ENCODE measurements at places on chromosomes 1 and 21.

DNA sequence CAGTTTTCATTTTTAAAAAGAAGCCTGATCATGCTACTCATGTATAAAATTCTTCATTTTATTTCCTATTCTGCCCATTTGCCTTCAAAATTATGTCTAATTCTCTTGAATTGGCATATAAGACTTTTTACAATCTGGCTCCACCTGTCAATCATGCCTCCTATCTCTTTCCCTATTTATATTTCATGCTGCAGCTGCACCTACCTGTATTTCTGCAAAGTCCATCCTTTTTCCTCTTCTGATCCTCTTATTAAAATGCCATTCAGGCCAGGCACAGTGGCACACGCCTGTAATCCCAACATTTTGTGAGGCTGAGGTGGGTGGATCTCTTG, 30.6 kb upstream of the UAP1 start:
- DNase-seq, result no peak

DNA sequence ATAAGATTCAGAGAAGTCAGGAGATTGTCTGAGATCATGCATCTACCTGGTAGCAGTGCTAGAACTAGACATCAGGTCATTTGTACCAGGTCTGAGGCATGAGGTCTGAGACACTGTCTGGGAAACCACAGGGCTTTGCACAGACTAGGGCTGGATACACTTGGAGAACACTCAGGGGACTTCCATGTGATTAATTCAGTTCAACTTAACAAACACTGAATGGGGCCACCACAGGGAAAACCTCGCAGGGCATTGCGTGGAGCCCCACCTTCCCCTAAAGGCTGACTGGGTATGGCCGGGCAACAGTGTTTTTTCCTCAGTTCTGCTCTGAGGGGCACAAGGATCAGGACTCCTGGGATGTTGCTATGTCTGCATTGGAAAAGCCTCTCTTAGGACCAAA, 86.5 kb upstream of the WARS2 start:
- DNase-seq, result no peak

DNA sequence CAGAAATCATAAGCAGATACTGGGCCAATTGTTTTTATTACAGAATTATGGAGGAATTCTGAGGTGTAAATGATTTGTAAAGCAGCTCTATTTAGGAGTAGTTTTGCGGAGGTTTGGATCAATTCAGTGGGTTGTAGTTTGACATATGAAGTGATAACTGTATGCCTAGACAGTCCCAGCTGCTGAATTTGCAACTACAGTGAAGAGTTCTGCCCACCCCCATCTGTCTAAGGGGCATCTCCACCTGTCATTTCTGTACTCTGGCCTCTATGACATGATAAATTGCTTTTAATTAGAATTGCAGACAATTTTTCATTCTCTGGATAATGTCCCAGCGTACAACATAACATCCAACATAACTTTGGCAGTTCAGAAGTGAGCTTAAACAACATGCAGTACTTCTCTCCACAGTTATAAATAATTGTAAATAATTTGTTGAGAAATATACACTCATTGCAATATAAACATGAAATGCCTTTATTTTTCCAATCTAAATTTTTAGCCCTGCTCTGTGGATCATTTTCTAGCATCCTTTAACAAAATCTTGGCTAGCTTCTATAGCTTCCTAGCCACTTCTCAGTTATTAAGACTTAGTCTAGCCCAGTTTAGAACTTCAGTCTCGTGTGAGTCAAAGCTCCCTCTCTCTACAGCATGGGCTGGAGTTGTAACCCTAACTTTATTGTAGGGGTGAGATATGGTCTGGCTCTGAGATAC, 52.3 kb downstream of the PDE4B start:
- no peak for DNase-seq

- DNase-seq, result no peak
Measured at GRCh38 chr1:168243636-168244212, 17.9 kb downstream of the SFT2D2 start.

GRCh38 chr21:45830720-45831366, 150.7 kb upstream of the COL6A1 start:
- no peak for DNase-seq

DNA sequence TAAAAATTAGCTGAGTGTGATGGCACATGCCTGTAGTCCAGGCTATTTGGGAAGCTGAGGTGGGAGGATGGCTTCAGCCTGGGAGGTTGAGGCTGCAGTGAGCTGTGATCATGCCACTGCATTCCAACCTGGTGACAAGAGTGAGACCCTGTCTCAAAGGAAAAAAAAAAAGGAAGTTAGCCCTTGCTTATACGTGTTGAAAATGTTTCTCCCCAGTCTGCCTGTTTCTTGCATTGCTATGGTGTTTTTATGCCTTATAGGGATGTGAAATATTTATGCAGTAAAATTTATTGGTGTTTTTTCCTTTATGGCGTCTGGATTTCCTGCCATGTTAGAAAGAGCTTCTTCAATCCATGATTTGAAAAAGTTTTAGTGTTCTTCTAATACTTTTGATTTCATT, 3.6 kb upstream of the RERE start:
- DNase-seq, result no peak

DNA sequence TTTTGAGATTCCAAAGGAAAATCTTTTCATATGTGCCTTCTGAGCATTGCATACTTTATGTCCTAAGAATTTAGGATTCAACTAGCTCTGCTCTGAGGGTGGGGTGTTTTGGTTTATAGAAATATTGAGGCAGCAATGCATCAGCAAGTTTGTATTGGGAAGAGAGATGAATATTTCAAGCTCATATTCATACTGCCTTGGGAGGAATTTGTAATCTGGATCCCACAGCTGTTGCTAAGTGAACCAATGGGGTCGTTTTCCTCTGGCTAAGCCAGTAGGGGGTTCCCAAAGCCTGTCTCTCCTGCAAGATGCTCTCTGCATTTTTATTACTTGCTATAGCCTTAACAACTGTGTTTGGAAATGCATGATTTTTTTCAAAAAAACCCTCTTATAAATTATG, 130.6 kb downstream of the SNX7 start:
- no peak for DNase-seq

DNA sequence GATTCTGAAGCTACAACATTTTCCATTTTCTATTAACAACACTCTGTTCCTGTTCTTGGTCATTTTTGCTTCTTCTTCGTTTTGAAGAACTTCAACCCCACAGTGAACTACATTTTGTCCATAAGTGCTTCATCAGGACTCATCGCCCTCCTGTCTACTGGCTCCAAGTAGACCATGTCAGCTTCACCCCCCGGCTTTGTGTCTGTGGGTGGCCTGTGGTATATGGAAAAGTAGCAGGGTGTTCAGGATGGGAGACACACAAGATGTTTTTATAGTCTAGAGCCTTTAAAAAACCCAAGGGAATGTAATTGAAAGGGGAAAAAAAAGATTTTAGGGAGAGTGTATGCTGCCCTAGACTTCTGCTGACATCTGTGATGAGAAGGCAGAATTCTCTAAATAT, 46.1 kb downstream of the GIPC2 start:
- no peak for DNase-seq

DNA sequence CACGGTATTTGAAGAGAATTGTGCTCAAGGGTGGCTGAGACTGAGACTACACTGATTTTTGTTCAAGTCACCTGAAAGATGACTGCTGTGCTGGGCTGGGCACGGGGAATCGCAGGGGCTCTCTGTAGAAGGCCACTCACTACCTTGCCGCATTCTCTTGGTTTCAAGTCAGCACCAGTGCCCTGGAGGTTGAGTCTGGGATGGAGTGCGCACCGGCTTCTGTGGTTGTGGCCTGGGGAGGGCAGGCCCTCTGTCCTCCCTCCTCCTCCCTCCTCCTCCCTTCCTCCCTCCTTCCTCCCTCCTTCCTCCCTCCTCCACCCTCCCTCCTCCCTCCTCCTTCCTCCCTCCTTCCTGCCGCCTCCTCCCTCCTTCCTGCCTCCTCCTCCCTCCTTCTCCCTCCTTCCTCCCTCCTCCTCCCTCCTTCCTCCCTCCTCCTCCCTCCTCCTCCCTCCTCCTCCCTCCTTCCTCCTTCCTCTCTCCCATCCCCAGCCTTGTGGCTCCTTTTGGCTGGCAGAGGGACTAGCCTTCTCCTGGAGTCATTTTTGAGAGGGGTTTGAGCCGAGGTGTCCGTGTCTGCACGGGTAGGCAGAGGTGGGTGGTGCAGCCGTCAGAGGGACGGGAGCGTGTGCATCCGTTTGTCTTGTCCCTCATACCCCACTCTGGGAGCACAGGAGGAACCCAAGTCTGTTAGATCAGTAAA, 9.5 kb downstream of the RER1 start:
- DNase-seq, result no peak

DNA sequence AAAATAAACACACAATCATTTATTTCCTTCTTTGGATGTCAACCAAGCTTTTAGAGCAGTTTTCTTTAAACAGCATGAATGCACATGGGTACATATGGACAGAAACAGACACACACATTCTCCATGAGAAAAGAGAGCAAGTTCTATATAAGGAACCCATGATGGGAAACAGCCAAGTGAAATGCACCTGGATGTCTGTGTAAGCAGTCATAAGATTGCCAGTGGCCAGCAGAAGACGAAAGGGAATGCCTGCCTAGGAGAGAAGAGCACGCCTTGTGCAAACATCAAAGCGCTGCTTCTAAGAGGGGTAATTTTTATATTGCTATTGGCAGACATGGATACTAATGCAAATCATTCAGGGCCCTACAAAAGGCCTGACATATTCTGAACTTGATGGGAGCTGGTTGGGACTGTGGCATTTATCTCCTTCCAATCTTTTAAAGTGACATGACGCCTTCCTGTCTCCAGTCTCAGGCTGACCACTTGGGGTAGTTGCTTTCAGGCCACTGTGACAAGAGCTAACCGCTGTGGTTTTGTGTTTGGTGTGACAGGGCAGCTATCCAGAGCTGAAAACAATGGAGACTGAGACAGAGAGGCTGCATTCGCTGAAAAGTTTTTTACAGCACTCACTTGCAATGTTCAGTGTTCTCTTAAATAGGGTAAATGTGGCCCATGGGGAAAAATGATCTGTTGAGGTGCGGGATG, 75.0 kb upstream of the DPT start:
- DNase-seq, result no peak

- DNase-seq, result no peak
Measured at GRCh38 chr21:31872452-31873274, at the start of gene HUNK. TSS of gene HUNK (plus strand) at chr21:31873020. CDS start at chr21:31873675, 655 bp downstream.

GRCh38 chr1:59278780-59279354, 18.0 kb upstream of the FGGY start:
- no peak for DNase-seq

DNA sequence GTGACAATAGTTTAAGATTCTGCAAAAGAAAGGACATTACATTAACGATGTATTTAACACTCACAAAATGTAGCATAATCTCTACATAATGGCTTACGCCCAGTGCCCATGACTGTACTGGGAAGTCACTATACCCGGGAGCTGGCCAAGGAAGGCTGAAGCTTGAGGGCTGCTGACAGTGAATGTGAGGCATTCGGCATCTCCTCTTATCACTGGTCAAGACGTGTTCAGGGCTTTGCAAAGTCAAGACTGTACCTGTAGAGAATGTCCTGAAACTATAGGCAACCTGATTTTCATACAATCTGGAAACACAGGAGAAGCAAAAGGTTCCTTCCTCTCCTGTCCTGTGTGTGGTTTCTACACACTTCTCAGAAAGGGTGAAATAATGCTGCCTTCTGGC, 12.7 kb upstream of the IFNGR2 start:
- no peak for DNase-seq

DNA sequence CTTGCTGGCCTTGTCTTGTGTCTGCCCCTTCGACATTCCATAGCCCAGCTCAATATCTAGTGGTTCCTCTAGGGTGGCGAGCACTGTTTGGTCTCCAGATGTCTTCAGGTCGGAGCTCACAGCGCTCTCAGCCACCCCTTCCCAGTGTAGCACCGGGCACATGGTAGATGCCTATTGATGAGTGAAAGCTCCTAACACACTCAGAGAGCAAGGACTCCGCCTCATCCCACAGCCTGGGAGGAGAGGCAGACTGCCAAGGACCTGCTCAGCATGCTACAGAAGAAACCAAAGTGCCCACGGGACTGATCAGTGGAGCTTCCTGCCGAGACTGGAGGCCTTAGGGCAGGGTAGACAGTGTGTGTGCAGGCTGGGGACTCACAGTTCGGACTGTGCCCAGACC, 10.9 kb downstream of the PCSK9 start:
- DNase-seq, result no peak

- no peak for DNase-seq
Measured at GRCh38 chr1:39538531-39539251, 37.9 kb downstream of the PABPC4 start.

- DNase-seq, result no peak
Measured at GRCh38 chr1:85320371-85321131, 44.1 kb upstream of the BCL10 start.

DNA sequence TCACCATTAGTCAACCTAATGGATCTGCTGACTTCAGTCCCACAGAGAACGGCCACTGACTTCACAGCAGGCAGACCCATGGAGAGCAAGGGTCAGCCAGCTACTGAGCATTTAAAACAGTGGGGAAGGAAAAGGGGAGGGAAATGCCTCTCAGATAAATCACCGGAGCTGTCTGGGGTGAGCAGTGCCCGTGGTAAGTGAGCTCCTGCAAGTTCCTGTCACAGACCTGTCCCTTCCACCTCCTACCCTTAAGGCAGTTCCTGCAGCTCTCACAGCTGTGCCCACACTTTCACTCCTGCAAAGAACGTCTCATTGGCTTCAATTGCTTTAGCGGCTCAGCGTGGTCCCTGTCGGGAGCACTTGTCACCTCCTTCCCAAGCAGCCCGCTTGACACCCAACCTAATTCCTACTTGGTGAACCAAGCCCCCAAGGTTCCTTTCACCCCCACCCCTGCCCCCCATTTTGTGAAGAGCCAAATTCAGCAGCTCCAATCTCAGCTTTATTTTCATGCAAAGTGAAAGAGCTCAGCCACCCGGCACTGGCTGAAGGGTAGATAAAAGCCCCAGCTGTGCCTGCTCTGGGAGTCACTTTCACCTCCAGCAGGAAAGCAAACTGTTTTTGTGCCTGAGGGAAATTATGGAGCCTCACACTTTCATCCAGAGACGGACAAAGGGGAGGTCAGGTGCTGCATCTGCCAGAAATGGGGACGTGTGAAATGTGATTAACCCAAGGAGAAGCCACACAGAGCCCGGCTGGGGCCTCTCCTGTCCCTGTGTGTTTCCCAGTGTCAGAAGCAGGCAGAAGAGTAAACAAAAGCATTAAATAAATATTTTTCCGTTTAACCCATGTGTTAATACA, 306.2 kb downstream of the TTLL7 start:
- no peak for DNase-seq

DNA sequence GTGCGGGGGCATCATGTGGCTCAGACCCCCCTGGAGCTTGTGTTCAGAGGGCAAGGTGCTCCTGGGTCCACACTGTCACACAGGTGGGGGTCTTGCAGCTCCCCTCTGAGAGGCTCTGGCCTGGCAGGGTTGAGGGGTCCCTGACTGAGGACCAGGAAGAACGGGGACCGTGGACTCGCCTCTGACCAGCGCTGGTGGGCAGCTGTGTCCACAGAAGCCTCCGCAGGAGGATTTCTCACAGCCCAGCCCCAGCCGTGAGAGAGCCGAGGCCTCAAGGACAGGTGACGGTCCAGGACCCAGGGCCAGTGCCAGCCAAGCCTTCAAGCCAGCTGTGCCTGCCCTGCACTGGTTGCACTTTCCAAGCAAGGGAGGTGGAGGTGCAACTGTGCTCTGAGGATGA, 63.5 kb upstream of the TTC34 start:
- no peak for DNase-seq

- DNase-seq, result no peak
Measured at GRCh38 chr21:45834821-45835293, 146.7 kb upstream of the COL6A1 start.
